ENCODE measurements at places on chromosomes 6 and 20.
A peak's percentile ranks its signal among the peaks of the same experiment; 100 is the strongest.

DNA sequence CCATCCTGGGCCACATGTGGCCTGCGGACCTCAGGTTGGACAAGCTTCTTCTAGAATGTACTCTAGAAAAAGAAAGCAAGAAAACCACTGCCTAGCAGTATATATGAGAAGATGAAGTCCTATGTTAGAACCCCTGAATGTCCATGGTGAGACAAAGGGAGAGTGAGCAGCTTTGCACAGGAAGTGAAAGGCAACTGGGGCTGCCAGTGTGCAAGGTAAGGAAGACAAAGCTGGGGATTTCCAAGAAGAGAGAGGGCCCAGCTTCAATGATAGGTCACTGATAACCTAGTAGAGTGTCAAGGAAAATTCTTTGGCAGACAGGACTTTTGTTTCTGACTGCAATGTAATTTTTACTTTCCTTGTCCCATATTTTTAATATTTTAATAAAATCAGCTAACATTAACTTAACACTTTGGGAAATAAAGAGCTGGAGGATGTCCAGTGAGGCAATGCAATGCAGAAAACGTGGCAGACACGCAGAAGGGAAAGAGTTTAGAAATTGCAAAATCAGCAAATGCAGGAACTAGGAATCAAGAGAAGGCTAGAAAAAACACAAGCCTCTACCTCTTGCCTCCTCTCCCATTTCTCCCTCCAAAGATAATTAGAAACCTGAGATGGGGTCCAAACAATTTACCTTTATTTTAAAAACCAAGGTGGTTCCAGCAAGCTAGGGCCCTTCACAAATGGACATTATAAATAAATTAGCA lies 47.4 kb downstream of the CYP39A1 start:
- DNase-seq: peak; percentile 8

DNA sequence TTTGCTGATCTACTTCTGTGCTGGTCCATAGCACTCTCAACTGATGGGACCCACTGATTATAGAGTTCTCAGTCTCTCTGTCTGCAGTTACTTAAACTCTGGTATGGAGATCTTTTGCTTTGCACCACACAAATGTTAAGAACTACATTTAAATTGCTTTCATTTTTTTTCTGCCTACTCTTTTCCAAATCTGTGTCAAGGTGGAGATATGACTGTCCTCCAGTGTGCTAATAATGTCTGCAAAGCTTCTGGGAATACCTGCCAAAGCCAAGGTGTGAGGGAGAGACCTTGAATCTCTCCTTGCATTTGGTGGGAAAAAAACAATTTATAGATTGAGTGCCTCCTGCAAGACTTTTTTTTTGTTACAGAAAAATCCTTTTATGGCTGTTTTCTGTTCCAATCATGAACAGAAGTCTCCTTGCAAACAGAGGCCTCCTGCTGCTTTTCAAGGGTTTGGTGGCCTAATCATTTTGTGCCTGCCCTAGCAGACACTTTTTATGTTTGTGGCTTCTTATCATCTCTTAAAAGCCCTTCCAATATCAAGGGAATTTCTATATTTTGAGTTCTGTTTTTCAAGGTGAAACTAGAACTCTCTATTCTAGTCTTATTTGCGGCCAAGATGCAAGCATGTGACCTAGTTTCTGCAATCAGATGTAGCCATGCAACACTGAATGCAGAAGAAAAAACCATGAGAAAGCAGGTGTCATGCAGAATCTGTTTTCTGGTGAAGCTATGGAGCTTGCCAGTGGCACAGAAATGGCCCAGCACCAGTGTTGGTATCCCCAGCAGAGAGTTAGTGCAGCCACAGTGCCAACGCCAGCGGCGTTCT lies 23.2 kb upstream of the AKIRIN2 start:
- DNase-seq: peak; percentile 63

DNA sequence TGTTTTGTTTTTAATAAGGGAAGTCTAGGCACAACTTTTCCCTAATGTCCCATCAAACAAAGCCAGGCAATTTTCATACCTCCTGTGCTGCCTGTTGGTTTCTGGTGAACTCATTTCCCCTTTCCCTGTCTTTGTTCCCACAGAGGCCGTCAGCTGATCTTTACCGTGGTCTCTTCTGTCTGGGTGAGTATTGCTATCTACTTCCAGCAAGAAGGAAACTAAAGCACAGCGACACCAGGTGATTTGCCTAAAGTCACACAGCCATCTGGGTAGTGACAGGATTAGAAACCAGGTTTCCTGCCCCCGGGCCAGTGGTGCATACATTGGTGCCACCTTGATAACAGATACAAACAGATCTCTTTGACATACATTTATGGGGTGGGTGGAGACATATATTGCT lies 59.6 kb downstream of the RAB44 start:
- DNase-seq: no peak

DNA sequence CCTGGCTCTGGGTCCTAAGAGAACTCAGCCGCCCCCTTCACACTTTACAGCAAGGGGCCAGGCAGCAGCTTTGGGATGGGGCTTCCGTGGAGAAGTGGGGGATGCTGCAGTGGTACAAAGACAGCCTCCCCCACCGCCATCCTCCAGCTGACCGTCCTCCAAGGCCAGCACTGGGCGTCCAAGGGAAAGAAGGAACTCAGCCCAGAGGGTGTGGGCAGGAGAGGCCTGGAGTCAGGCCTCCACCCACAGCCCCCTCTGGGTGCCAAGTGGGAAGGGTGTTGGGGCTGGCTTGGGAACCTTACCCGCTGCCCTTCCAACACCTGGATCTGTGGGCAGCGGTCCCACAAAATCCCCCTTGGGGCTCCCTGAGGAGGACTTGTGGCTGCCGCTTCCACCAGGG lies 13.1 kb downstream of the STMN3 start:
- DNase-seq: no peak

- no peak for DNase-seq
Observed at GRCh38 chr20:10961651-10962288, 288.0 kb upstream of the JAG1 start.

DNA sequence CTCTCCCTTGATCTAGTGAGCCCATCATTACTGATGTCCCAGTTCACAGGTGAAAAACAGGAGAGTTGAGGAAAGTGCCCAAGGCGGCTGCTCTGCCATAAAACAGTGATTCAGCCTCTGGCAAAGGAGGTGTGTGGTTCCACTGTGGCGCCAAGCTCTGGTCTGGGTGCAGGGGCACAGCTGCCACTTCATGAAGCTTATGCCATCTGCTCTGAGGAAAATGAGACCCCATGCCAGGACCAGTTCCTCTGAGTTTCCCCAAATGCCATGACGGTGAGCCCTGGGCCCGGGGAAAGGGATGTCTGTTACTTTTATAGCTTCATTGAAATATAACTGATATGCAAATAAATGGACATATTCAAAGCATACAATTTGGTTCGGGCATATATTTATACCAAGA lies 33.7 kb upstream of the ZBP1 start:
- DNase-seq: peak; percentile 41

- DNase-seq: no peak
Observed at GRCh38 chr20:40010483-40010882, 678.6 kb downstream of the MAFB start.

DNA sequence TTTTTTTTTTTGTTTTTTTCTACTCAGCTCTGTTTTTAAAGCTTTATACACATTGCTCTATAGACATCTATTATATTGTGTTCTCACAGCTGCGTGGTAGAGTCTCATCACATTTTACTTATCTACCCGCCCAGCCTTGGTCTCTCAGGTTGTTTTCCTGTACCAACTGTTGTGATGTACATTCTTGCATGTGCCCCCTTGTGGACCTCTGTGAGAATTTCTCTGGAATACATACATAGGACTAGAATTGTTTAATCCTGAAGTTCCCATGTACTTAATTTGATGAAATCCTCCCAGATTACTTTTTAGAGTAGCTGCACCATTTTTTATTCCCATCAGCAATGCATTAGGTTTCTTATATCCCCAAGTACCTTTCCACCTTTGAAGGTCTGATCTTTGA lies 40.4 kb upstream of the TINAG start:
- DNase-seq: peak; percentile 3

GRCh38 chr6:27678469-27678868 lies 205.6 kb upstream of the ZNF184 start:
- DNase-seq: no peak

GRCh38 chr6:102832021-102832420 lies 1438.5 kb downstream of the GRIK2 start:
- no peak for DNase-seq

GRCh38 chr6:70566751-70567382 lies at the start of gene SDHAF4:
Gene SDHAF4, plus strand, starts transcription at chr6:70566930. Its CDS starts 11 bp downstream, at chr6:70566941.
- DNase-seq: peak; percentile 96

GRCh38 chr6:31122791-31123706 lies 2.8 kb upstream of the CDSN start:
- no peak for DNase-seq

DNA sequence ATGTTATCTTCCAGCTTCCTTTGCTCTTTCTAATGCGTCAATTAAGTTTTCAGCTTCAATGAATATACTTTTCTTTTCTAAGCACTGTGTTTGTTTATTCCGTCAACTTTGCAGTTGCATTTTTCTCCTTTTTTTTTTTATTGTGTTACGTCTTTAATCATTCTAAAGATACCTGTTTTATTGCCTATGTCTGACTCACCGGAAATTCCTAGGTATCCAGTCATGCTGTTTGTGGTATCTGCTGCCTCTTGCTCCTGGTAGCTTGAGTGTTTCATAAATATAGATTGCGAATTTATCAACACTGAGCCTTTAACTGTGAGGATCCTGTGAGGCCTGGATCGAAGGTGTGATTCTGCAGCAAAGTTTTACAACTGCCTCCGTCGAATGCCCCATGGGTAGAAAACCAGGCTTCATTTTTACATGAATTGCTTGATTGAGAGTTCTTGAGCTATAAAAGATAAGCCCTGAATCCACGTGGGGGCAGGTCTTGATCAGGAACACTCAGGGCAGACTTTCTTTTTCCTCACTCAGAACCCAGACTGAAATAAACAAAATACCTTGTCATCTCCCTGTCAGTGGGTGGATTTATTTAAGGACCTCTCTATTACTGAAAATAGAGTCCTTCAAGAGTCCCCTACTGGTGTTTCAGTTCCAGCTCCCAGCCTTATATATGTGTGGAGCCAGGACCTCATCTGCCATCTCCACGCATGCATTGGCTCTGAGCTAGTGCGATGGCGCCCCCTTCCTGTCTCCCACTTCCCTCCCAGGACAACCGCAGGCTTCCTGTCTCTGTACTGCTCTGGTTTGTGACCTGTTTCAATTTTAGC lies 60.1 kb upstream of the LRRC1 start:
- DNase-seq: peak; percentile 11

DNA sequence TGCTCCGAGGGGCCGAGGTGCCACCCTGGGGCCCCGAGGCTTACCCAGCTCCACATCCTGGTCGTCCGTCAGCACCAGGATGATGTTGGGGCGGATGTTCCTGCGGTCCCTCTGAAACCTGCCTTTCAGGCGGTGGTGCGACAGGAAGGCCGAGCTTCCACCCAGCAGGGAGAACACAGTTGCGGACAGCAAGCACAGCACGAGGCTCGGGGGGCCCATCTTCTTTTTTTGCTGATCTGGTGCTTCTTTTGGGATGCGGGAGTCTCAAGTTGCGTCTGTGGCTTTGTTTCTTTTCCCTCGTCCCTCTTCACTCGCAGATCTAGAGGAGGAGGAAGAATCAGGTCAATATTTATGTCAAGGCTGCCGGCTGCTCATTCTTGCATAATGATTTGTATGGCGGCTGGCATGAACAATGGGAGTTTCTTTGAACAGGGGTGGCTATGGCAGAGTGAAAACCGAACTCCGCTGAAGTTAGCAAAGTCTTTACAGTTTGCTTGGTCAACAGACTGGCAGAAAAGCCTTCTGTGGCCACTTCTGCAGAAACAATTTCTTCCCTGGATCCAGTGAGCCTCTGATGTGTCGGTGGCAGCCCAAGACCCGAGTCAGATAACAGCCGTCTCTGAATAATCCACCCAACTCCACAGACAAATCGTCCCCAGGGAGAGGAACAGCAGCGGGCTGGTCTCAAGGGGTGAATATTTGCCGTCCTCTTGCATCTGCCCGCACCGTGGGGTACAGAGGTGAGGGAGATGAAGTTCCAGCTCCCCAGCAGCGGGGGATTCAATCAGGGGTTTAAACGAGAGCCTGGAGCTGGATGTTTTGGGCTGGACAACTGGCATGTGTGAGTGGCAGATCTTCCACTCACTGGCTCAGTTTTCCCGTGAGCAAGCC lies 27.9 kb downstream of the SULF2 start:
- DNase-seq: no peak

GRCh38 chr6:30769088-30769852 lies 24.9 kb upstream of the IER3 start:
- no peak for DNase-seq

All from GM20000 (cell line).